Osteocyte (in vitro differentiated cells): ENCODE measurements at places on chromosomes 13 and 19. TPM values are rescaled to one million over a fixed set of nuclear protein-coding genes. Genes with fewer than 3 reads are reported as not detected.

DNA sequence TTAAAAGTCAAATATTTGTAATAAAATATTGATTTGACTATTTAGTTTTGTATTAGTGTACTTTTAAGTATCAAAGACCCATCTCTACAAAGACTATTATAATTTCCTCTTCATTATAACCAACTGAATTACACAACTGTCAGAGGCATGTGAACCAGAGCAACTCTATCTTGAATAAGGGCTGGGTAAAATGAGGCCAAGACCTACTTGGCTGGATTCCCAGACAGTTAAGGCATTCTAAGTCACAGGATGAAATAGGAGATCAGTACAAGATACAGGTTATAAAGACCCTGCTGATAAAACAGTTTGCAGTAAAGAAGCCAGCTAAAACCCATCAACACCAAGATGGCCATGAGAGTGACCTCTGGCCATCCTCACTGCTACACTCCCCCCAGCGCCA lies 36.2 kb upstream of the ATP12A start:
- DNase-seq: no peak

GRCh38 chr13:42803563-42804204 lies 22.3 kb downstream of the FAM216B start:
- DNase-seq: no peak

- no peak for DNase-seq
These were observed 62.6 kb upstream of the USP29 start for GRCh38 chr19:57057036-57057686.

The AMER2 gene
- not detected in 2 replicates for total RNA-seq
